ENCODE measurements at places on chromosomes 7 and 10.

DNA sequence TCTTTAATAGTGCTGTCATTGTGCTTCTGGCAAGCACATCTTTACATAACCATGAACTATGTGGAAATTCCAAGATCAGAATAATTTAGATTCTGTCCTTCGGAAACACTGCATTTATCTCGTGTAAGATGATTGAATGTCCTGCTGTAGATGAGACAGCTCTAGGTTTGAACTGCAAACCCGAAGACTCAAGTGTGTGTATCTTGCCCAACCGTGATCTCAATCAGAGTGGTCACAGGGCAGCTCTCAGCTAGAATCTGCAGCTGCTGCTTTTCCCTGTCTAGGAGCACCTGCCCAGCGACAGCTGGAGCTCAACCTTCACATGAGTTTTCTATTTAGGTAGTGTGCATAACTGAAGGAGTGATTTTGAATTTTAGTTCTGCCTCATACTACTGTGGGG lies 17.5 kb upstream of the KIF20B start:
- DNase-seq = no peak

GRCh38 chr7:138656952-138657351 lies 44.2 kb downstream of the SVOPL start:
- no peak for DNase-seq

- DNase-seq = no peak
Measured at GRCh38 chr7:54591404-54592386, 49.5 kb downstream of the VSTM2A start.

- DNase-seq = no peak
Measured at GRCh38 chr7:105336009-105336408, 52.7 kb downstream of the SRPK2 start.

- no peak for DNase-seq
Measured at GRCh38 chr7:69698109-69698825, 100.0 kb downstream of the AUTS2 start.

DNA sequence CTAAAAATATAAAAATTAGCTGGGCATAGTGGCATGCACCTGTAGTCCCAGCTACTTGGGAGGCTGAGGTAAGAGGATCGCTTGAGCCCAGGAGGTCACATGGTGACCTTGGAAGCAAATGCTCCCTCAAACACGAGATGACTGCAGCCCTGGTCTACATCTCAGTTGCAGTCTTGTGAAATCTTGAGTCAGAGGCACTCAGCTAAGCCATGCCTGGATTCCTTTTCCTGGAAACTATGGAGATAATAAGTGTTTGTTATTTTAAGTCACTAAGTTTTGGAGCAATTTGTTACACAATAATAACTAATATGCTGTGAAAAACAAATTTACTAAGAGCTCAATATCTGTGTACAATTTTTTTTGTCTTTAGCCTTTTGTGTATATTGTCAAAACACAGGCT lies 284.3 kb upstream of the KAT6B start:
- DNase-seq = no peak

DNA sequence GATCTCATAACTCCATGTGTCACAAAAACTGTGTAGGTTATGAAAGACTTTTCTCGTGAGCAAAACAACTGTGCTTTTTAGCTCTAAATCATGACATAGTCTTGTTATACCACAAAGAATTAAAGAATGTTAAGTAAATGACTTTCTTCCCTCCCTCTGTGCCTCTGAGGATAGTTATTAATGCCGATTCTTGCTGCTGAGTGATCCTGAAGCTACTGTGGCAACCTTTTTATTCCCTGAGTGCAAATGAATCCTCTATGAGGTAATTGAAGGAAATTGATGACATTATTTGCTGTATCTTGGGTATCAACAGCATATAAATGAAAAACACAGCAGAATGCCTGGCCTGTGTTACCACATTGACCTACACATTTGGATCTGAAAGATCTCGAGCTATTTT lies 142.2 kb upstream of the HDAC9 start:
- no peak for DNase-seq

Data from B cell (primary cell).